Skin of body (tissue), 3 donors: ENCODE measurements at places on chromosomes 3 and 15. TPM values are rescaled to one million over a fixed set of nuclear protein-coding genes. Genes with fewer than 3 reads are reported as not detected.

Gene DUOXA2
- not detected for total RNA-seq

Gene SPATA12
- total RNA-seq, result 0.10 TPM

Gene BTLA
- total RNA-seq, result 0.79 TPM

Gene CHRFAM7A
- total RNA-seq, result 1.4 TPM

Gene GOLGA6A
- 0.89 TPM for total RNA-seq

Gene PRKCI
- total RNA-seq, result 62.4 TPM

Gene NR2F2
- 7.8 TPM for total RNA-seq

Gene BNC1
- 9.2 TPM for total RNA-seq

Gene CLDN16
- total RNA-seq, result 0.69 TPM

Gene ANKRD63
- total RNA-seq, result not detected

Gene ECE2
- not detected for total RNA-seq

Gene RASGRF1
- 0.30 TPM for total RNA-seq

Gene MELTF
- total RNA-seq, result 5.8 TPM

Gene MUSTN1
- 9.6 TPM for total RNA-seq

Gene TMEM39A
- 46.2 TPM for total RNA-seq

Gene LRTM1
- 7.4 TPM for total RNA-seq

Gene LYZL4
- not detected for total RNA-seq

Gene FANCD2OS
- total RNA-seq, result not detected

Gene CCR1
- 3.2 TPM for total RNA-seq

Gene BCL2A1
- 8.2 TPM for total RNA-seq

Gene PYDC2
- not detected for total RNA-seq

Gene TMOD3
- 41.9 TPM for total RNA-seq

Gene MST1R
- 6.3 TPM for total RNA-seq

Gene TNFAIP8L3
- total RNA-seq, result 5.8 TPM

Gene GRAMD1C
- total RNA-seq, result 9.2 TPM

Gene NTRK3
- 7.2 TPM for total RNA-seq

Gene CFAP100
- total RNA-seq, result not detected

Gene FBXW12
- not detected for total RNA-seq

Gene ONECUT1
- total RNA-seq, result not detected

Gene HRH1
- 10.1 TPM for total RNA-seq

Gene LEKR1
- total RNA-seq, result 0.69 TPM

Gene EAF2
- total RNA-seq, result 10.0 TPM

Gene DNAH12
- 2.1 TPM for total RNA-seq

Gene BDH1
- 13.0 TPM for total RNA-seq

Gene TM4SF4
- total RNA-seq, result not detected

Gene ATP2B2
- 0.69 TPM for total RNA-seq

Gene ADCY5
- total RNA-seq, result 4.0 TPM

Gene NPAP1
- total RNA-seq, result not detected

Gene CA12
- 4.3 TPM for total RNA-seq

Gene SCG5
- 5.0 TPM for total RNA-seq

Gene SLC2A2
- not detected for total RNA-seq

Gene PIERCE2
- total RNA-seq, result 1.5 TPM

Gene TSC22D2
- 28.0 TPM for total RNA-seq

Gene GOLGA6L7
- not detected for total RNA-seq

Gene GATM
- 132 TPM for total RNA-seq

Gene LTK
- total RNA-seq, result 0.69 TPM

Gene TBC1D23
- 59.4 TPM for total RNA-seq

Gene PLA2G4B
- 16.5 TPM for total RNA-seq

Gene RPL29
- 933 TPM for total RNA-seq

Gene EPHB3
- 44.4 TPM for total RNA-seq

Gene WDR72
- total RNA-seq, result 0.69 TPM

Gene GXYLT2
- 65.3 TPM for total RNA-seq

Gene GP5
- 0.39 TPM for total RNA-seq
